ENCODE measurements at places on chromosomes 16 and 17.

DNA sequence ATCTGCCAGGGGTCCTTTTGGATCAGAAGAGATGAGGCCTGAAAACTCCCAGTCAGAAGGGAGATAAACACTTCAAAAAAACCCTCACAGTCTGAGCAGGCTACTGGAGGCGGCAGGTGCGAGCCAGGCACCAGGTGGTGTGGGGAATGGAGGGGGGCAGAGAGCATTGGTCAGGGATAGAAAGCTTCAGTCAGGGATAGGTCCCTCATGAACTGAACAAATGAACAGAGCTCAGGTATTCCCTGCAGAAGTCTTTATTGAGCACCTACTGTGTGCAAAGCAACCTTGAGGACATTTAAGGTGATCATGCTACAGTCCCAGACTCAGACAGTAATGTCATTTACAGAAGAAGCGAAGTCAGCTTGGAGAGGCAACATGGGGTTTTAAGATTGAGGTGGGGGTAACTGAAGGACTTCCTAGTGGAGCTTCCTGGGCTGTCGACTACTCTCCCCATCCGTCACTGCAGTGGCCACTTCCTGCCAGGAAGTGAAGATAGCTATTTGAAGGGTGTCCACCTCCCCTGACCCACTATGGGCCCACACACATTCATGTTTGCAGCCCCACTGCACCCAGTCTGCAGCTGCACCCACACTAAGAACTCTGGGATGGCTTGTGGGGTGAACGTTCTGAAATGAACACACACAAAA, 3.2 kb downstream of the KIFC3 start:
- no peak for DNase-seq

DNA sequence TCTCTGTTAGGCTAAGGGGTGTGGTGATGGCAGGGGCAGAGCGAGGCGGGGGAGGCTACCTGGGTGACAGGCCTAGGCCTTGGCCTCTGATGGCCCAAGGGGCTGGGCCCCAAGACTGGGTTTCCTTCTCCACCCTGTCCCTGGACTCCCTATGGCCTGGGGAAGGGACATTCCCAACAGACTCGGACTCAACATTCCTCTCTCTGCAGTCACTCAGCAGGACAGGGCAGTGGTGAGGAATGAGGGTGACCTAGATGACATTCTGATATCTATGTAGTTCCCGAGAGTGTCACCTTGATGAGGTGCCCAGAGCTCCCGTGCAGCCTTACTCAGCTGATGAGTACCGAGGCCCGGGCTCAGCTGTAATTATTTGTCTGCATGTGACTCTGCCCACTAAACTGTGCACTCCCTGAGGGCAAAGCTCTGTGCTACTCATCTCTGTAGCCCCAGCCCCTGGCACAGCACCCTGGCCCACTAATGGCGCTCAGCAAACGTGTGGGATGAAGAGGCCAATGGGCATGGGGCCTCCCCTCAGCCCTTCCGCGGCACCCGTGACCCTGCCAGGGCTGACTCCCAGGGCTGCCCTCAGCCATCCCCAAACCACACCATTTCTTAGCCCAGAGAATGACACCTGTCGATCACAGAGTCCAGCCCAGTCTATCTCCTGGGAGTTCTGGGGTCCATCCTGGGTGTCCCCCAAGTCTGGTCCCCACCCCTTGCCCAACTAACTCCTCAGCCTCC, 2.2 kb downstream of the PLCD3 start:
- no peak for DNase-seq

- no peak for DNase-seq
Observed at GRCh38 chr17:55237268-55237667, 27.5 kb upstream of the HLF start.

GRCh38 chr17:65228734-65229620, 91.8 kb downstream of the RGS9 start:
- peak; percentile 48 for DNase-seq

DNA sequence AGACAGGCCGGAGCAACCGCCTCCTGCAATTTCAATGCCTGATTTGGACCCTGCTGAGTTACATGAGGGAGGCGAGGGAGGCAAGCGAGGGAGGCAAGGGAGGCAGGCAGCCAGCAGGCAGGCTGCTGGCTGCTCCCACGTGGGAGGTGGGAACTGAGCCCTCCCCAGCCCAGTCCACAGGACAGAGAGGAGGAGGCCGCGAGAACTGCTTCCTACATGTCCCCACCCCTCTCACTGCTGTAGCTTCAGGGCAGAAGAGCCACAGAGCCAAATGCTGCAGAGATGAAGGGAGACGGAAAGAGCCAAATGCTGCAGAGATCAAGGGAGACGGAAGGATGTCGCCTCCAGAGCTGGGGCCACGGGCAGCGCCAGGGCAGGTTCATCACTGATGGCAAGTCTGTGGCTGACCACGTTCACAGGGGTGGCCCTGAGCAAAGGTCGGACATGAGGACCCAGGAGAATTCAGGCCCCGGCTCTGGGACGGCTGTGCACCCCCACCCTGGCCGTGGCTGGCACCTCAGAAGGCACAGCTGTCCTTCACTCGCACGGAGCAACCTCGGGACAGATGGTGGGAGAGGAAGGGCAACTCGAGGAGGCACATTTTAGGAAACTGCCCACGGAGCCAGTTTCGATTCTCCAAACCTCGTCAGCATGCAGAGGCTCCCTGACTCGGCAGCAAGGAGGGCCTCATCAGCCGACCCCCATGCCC, 21.5 kb downstream of the RPH3AL start:
- no peak for DNase-seq

- no peak for DNase-seq
Observed at GRCh38 chr16:70494202-70494770, 29.1 kb downstream of the COG4 start.

- no peak for DNase-seq
Observed at GRCh38 chr16:88922114-88922825, 54.7 kb downstream of the CBFA2T3 start.

DNA sequence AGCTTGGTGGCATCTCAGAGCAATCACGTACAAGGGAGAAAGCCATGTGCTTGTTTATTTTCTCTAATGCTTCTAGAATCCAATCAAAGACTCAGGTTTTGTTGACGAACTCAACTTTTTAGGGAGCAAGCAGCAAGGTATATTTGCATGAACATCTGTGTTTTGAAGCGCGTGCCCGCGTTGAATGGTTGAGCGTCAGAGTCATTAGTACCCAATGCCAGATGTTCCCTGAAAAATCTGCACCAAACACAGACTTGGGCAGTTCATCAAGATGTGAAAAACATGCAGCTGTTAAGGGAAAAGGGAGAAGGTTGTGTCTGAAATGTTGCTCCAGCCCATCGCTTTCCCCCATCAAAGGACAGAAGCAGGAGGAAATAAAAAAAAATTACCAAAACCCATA, 170.4 kb downstream of the SNX29 start:
- no peak for DNase-seq

DNA sequence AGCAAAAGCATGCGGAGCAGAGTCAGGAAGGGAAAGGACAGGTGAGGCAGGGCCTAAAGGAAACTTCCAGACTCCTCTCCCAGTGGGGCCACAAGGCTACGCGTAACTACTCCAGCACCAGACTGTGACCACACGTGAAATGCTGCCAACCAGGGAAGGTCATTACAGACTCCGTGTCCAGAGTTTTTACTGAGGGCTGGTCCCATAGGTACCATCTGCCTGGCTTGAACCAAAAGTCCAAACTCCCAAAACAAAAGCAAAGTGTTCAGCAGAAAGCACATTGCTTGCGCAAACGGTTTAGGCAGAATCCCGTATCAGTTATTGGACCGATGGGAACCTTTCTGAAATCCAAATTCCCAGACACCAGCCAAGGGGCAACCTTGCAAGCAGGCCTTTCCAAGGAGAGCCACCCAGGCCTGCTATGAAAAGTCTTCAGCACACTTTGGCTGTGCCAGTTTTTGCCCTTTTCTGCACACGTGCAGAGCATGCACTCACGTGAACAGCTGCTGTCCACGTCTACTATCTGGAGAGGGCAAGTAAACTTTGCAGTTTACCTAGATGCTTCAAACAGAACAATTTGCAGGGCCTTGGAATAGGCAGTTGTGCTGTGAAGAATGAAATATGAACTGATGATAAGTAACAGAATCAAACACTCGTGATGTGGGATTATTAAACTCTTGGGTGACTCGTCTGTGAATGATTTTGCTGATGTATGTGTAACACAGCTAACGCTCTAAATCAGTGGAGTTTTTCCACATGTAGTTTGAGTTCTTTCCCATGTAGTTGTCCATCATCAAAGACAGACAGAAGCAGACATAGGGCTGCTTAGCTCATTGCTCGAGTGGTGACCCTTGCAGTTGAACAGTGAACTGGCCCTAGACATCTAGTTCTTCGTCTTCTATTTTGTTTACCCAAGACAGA, 58.1 kb upstream of the CRISPLD2 start:
- DNase-seq: no peak

DNA sequence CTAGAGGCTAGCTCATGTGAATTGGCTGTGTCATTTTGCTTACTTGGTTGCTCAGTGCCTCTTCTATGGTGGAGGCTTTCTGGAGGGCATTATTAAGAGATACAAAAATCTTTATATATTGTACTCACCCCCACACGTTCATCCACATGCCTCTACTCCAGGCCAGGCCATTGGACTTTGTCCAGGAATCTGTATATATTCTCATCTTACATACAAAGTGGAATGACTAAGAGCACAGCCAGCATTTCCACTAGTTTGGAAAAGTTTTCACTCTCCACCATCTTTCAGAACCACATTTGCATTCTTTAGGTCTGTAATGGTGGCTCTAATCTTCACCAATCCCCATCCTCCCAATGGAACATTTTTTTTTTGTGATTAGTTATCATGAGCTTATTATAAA, 4.8 kb upstream of the GLG1 start:
- DNase-seq: no peak

DNA sequence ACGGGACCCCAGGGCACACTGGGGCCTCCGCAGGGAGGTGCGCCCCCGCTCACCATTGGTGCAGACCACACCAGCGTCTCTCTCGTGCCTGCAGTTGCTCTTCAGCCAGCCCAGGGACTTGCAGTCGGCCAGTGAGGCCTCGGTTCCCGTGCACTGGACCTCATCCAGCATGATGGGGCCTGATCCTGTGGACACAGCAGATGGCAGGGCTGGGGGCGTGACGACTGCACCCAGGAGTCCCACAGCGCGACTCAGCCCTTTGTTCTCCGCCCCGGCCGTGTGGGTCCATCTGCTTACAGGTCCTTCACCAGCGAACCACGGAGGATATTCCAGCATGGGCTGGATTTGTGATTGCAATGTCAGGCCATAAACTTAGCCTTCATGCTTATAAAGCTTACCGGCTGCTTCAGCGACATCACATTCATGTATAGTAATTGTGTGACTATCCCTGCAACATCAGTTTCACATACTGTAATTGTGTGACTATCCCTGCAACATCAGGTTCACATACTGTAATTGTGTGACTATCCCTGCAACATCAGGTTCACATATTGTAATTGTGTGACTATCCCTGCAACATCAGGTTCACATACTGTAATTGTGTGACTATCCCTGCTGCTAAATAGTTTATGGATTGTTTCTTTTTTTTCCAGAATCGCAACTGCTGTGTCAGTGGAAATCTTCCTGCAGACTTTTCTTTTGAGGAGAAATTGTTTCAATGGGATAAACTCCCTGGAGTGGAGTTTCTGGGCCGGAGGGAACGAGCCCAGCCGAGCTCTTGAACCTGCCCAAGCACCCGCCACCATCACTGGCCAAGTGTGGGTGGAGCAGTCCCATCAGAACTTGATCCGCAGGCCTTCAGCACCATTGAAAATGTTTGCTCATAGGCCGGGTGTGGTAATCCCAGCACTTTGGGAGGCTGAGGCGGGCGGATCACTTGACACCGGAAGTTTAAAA, 4.8 kb downstream of the LGALS3BP start:
- no peak for DNase-seq

DNA sequence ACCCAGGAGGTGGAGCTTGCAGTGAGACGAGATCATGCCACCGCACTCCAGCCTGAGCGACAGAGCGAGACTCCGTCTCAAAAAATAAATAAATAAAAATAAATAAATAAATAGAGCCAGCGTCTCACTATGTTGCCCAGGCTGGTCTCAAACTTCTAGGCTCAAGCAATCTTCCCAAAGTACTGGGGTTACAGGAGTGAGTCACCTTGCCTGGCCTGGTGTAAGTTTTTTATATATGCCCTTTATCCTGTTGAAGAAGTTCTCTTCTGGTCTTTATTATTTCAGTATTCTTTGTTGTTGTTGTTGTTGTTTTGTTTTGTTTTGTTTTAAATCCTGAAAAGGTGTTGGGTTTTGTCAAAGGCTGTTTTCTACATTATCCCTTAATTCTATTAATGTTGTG, 30.1 kb upstream of the ABCC1 start:
- no peak for DNase-seq

Measured in stimulated activated CD4-positive, alpha-beta T cell treated with anti-CD3 and anti-CD28 coated beads, Interleukin-2, amount 100 ng/mL, for 24 hours (primary cell).